Activated naive CD8-positive, alpha-beta T cell treated with anti-CD3 and anti-CD28 coated beads for 36 hours (primary cell): ENCODE measurements at places on chromosomes 4 and X. TPM values are rescaled to one million over a fixed set of nuclear protein-coding genes. Genes with fewer than 3 reads are reported as not detected.

Gene STATH
- total RNA-seq, result not detected

Gene UNC5C
- not detected for total RNA-seq

Gene AFF2
- 1.4 TPM for total RNA-seq

Gene ZNF630
- 1.9 TPM for total RNA-seq

Gene PPEF2
- not detected for total RNA-seq

Gene MSX1
- 0.14 TPM for total RNA-seq

Gene FAM9C
- not detected for total RNA-seq

Gene PCDH19
- not detected for total RNA-seq

Gene CHRNA9
- total RNA-seq, result not detected

Gene HMGN5
- total RNA-seq, result 3.9 TPM

Gene RAPGEF2
- total RNA-seq, result 22.7 TPM

Gene FHIP1A
- 0.42 TPM for total RNA-seq

Gene SHROOM4
- not detected for total RNA-seq

Gene USP38
- total RNA-seq, result 22.7 TPM

Gene TIGD4
- total RNA-seq, result 0.42 TPM

Gene TMSB15B
- total RNA-seq, result 8.0 TPM

Gene RTL3
- not detected for total RNA-seq

Gene INTS12
- total RNA-seq, result 28.0 TPM

Gene MEPE
- not detected for total RNA-seq

Gene C4orf50
- not detected for total RNA-seq

Gene SLC9B1
- total RNA-seq, result 1.0 TPM

Gene AREG
- total RNA-seq, result 0.28 TPM

Gene MAGEB10
- total RNA-seq, result not detected

Gene SPINK2
- total RNA-seq, result 0.78 TPM

Gene PNMA6A
- total RNA-seq, result 2.1 TPM
